ENCODE measurements at places on chromosomes 5 and 9.

DNA sequence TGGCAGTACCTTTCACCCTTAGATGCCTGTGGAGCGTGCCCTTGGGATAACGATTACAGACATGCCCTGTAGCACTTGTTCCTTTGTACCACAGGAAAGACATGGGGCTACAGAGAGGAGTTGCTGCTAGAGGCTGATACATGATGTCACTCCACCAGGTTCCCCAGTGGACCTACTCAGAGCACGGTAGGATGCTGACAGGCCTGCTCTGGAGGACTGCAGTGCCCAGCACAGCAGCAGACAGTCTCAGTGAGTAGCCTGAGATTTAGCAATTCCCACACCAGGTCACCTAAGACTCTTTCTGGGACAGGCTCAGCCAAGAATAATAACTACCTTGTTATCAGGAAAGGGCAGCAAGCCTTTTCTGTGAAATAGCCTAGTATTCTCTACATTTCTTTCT lies 28.8 kb downstream of the PDE4D start:
- no peak for DNase-seq

DNA sequence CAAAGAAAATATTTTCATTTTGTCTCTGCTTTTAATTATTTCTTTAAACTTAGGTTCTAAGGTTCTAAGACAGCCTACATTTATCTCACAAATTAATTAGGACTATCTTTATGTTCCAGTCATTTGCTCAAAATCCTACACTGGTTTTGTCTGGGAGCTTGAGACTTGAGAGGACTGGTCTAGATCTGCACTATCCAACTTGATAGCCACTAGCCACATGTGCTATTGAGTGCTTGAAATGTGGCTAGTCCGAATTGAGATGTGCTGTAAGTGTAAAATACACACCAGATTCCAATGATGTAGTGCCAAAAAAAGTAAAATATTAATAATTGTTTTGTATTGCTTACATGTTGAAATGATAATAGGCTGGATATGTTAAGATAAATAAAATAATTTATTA lies 7.2 kb downstream of the CDC37L1 start:
- DNase-seq, result no peak

- DNase-seq, result no peak
These were observed 82.3 kb downstream of the SLC1A3 start for GRCh38 chr5:36688722-36689121.

DNA sequence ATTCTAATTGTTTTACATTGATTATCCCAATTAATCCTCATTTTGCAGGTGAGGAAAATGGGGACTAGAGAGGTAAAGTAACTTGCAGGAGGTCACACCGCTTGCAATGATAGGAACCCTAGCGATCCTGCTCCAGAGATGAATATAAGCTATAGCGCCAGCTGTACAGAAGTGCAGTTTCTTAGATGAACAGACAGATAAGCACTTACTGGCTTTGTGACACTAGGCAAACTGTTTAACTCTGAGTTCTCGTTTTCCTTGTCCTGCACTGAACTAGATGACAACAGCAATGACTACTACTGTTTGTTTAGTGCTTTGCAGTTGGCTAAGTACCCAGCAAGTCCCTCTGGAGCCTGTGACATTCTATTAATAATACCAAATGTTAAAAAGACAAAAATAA lies 11.1 kb downstream of the LHX6 start:
- no peak for DNase-seq

- DNase-seq, result no peak
These were observed 432.1 kb upstream of the RGMB start for GRCh38 chr5:98341038-98342032.

DNA sequence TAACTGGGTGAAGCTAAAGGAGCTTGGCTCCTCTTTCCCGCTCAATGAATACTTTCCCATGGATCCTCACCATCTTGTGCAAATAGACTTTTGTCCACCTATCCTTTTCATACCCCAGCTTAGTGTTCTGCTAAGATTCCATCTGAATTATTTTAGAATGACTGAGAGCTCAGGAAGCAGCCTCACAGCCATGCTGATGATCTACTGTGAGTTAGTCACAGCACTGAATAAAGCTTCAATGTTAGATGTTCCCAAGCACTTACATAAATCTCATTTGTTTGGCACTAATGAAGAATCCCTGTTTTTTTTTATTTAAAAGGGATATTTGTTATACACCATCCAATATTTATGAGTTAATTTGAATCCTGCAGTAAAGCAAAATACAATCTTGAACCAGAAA lies 317.6 kb upstream of the TRPC7 start:
- no peak for DNase-seq

GRCh38 chr9:136306211-136307208 lies 2.6 kb upstream of the CCDC187 start:
- no peak for DNase-seq

- no peak for DNase-seq
These were observed 107.1 kb downstream of the FBXL7 start for GRCh38 chr5:15607076-15607475.

DNA sequence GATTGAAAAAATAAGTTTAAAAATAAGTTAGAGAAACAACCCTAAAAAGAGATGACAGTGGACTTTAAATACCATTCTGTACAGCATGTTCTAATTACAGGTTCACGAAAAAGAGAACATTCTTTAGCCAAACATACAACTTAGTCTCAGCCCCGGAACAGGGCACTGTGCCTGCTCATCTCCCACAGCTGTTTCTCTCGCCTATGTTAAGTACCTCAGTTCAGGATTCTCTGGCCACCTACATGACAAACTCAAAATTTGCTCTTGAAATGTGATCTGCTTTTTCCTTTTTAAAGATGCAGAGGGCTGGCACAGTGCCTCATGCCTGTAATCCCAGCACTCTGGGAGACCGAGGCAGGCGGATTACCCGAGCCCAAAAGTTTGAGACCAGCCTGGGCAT lies 52.3 kb downstream of the MYO10 start:
- no peak for DNase-seq

GRCh38 chr9:85872463-85872862 lies 68.5 kb upstream of the NAA35 start:
- no peak for DNase-seq

DNA sequence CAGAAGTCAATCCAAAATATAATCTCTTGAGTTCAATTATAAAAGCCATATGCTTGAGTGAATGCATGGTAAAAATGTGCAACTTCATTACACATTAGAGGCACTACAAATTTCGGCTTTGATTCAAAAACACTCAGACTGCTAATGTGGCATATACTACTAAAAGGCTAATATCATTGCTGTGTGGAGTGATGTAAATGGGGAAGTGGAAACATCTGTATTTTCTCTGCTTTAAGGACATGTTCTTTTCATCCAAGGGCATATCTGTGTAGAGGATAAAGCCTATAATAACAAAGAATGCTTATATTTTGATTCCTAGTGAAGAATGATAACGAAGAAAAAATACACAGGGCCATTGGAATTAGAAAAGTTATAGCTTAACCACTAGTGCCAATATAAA lies 643.9 kb upstream of the ZNF608 start:
- DNase-seq, result no peak
